ENCODE measurements at places on chromosomes 1 and 21. TPM values are rescaled to one million over a fixed set of nuclear protein-coding genes. Genes with fewer than 3 reads are reported as not detected.
A peak's percentile ranks its signal among the peaks of the same experiment; 100 is the strongest.

Gene RPTN
- total RNA-seq: not detected

Gene SMIM1
- 1.0 TPM for total RNA-seq

Gene SELP
- total RNA-seq: 1.5 TPM

Gene CFAP141
- total RNA-seq: not detected

Gene RGS2
- total RNA-seq: 4.7 TPM

Gene IRF6
- total RNA-seq: 1.0 TPM

Gene ATPAF1
- 36.2 TPM for total RNA-seq

Gene SPRR2B
- total RNA-seq: not detected

Gene TAF12
- 35.7 TPM for total RNA-seq

GRCh38 chr1:66848193-66848592, 47.1 kb upstream of the INSL5 start:
- DNase-seq: no peak

DNA sequence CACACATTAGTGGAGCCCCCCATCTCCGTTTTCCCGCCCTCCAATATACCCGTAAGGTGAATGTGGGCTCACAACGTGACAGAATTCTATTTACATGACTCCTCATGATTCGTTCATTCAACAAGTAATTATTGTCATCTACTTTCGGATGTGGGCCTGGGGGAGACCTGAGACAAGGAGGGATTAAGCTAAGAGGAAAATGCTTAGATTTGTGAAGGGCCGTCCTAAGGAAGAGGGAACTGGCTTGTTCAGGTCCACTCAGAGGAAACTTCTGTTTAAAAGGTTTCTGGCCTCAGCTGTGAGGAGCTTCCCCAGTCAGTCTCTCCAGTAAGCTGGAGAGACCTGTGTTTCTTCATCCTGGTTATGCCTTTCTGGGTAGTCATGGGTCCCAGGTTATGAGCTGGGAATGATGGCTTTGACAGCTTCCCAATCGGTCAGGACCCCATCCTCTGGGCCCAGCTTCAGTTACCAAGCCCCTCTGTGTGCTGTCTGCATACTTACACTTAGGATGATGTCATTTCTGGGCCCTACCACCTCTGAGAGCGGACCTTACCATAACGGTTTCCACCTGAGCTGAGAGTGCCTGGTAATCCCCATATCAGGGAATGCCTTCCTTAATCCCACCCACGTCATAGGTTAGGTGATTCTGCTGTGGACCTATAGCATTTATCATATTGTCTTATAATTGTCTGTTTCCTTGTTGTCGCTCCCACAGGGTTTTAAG, 687 bp upstream of the ERI3 start:
- no peak for DNase-seq

DNA sequence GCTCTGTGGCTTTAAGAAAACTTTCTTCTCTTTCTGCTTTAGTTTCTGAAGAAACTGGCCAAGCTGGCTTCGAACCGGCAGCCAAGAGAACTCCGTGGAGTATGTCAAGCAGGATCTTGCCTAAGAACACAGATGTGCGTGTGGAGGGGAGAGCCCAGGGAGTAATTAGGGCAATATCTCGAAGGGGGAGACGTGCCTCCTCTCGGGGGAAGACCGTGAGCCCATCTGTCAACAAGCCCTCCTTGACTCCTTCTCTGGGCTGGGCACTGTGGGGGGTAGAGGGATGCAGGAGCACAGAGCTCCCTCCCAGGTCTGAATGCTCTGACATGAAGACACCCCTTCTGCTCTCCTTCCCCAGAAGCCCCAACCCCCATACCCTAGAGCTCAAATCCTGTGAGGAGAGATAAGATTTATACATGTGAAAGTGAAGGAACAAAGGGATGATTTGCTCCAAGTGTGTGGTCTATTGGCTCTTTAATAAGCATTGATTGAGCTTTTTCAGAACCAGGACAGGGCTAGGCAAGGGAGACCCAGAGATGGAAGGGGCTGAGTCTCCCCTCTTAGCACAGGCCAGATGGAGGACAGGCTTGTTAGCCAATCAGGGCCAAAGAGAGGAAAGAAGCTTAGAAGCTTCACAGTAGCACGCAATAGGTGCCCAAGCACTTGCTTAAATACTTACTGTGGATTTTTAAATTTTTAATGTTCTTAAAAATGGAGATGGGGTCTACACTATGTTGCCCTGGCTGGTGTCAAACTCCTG, 37.5 kb downstream of the EDN2 start:
- DNase-seq: no peak

GRCh38 chr1:33971913-33972312, 108.0 kb downstream of the HMGB4 start:
- no peak for DNase-seq

DNA sequence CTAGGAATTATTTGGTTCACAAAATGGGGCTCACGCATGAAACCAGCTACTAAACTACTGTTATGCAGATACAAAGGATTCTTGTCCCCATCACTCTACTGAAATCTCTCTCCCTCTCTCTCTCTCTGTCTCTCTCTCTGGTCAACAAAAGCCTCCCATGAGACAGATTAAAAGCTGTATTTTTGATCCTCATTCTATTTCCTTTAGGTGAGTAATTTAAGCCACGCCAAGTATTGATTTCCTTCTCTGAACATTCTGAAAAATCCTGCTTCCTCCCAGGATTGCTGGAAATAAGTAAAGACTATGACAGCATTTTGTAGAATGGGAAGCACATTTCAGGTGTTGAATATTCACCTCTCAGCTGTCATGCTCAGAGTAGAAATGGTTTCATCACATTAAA, 43.7 kb downstream of the PRDX6 start:
- no peak for DNase-seq

DNA sequence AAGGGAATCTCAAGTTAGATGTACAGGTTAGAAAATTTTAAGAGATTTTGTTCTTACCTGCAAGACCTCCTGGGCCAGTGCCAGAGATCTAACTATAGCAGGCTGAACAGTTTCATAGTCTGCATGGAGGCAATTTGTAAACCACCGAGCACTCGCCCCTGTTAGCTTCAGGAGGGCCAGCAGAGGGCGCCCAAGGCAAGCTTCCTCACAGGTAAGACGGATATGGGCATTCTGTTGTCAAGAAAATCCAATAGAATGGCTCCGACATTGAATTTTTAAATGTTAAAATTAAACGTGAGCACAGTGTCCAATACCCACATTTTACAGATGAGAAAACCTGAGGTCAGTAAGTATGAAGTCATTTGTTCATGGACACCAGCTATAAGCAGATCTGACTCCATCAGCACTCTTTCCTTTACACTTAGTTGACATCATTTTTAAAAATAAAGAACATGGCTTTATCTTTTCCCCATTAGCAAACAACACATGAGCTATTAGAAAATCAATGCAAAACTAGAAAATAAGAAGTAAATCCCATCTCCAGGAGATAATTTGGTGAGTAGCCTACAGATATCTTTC, 2.2 kb downstream of the REG4 start:
- DNase-seq: peak; percentile 63

DNA sequence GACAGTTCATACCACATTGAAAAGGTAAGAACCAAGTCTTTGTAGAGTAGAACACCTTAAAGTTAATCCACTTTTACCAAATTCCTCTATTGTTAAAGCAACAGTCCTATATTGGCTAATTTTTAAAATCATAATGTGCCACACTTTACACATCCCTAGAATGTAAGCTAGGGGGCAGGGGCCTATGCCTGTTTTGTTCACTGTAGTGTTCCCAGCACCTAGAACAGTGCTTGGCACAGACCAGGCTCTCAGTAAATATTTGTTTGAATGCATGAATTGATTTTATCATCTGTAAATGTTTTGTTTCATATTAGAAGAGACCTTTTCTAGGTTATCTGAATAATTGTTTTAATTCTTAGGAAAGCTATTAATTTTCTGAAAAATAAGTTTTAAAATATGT, 9.1 kb downstream of the SMAP2 start:
- DNase-seq: no peak

GRCh38 chr1:156901966-156902915, 8.7 kb downstream of the PEAR1 start:
- DNase-seq: no peak

GRCh38 chr21:38211321-38211720, 45.5 kb upstream of the KCNJ15 start:
- DNase-seq: no peak

GRCh38 chr1:195294911-195295310, 1313.3 kb downstream of the KCNT2 start:
- DNase-seq: no peak

DNA sequence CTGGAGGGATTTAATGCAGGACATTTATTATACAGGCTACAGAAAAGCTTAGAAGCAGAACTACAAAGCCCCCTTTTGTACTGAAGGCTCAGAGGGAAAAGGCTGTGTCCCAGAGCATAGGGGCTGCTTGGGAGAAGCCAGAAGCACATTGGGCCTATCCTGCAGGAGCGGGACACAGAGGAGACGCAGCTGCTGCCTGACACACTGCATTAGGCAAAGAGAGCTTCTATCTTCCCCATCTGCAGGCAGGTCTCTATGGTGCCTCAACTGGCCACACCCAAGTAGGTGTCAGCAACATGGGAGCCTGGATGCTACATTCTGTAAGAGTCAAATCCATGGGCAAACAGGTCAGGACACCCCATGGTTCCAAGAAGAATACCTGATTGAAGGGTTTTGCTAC, 595.9 kb downstream of the AJAP1 start:
- DNase-seq: no peak

DNA sequence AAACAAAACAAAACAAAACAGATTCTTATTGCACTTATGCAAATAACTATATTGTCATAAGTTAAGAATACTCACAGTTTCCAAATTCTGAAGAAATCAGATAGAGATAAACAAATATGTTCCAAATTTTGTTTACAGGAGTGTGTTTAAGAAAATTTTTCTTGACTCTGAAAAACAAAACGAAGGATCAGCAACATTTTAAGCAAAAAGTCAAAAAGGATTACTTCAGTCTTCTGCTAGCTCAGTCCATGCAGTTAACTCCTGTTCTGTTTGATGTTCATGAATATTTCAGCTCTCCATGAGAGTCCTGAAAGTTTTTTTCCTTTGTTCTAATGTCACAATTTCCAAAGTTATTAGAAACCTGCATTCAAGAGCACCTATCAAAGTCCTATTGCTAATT, 33.2 kb upstream of the KLF18 start:
- DNase-seq: no peak

GRCh38 chr21:43619344-43619743, 39.9 kb downstream of the HSF2BP start:
- no peak for DNase-seq

DNA sequence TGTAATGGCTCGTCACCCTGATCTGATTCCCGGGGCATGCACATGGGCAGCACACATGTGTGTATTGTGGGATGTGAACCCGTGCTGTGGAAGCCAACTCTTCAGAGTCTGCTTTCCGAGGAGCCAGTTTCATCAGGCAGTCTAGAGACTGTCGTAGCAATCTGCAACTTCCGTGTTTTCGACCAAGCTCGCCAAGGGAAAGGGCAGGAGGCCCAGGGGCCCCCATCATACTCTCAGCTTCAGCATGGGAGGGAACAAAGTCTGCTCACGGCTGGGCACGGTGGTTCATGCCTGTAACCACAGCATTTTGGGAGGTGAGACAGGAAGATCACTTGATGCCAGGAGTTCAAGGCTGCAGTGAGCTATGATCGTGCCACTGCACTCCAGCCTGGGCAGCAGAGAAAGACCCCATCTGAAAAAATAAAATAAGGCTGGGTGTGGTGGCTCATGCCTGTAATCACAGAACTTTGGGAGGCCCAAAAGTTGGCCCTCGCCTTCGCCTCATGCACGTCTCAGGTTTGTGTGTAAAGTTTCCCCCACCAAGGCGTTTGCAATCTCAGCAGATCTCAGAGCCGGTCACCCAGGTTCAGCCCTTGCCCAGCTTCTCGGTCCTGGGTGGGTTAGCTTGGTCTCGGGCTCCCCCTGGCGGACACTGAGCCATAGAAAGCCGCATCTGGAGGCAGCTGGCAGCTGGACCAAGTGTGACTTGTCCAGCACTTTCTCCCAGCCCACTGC, 48.5 kb upstream of the SLC25A33 start:
- peak; percentile 92 for DNase-seq

DNA sequence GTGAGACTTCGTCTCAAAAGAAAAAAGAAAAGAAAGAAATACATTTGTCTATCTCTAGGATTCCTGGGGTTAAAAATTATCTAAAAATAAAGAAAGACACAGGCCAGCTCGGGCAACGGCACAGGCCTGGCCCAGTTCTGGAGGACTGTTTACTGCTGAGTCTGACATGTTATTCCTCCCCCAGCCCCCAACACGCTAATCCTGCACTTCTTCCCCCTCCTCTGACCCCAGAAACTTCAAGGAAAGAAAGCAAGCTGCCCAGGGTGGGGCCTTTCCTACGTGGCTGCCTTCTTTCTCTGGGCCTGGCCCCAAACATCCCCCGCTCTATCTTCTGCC, 40.0 kb downstream of the ACOT7 start:
- DNase-seq: no peak

- peak; percentile 79 for DNase-seq
These were observed 25.2 kb downstream of the CA6 start for GRCh38 chr1:8970870-8971337.

Measured in activated naive CD4-positive, alpha-beta T cell treated with anti-CD3 and anti-CD28 coated beads, Interleukin-2, amount 50 U/mL, for 72 hours (primary cell).